ENCODE measurements at places on chromosomes 3 and 15.

DNA sequence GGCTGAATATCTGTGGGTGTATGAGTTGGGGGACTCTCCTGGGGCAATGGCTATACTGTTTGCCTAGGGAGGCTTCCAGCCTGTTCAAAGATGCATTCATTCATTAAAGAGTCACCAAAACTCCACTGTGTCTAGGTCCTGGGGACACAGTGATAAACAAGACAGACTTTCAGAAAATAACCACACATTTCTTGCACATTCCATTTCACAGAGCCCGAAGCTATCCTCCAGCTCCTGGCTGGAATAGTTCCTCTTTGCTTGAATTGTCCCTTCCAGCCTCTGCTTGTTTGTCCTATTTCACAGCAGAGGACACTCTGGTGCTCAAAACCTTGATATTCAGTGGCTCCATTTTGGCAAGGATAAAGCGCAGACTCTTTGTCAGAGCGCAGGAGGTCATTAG lies 61.7 kb upstream of the ITGA11 start:
- no peak for DNase-seq

DNA sequence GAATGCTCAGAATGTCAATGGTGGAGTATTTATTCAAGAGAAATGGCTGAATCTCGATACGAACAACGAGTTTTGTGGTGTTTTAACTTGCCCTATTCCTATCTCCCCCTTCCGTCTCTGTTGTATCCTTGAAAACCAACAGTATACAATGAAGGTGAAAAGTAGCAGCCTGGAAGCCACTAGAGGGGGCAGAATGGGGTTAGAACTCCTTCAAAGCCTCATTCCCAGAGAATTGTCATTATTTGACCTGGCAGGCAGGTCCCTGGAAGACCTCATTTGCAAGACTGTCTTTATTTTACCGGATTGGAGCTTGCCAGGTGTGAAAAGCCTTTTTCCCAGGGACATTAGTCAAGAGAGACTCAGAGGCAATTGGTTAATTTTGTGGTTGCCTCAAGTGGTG lies 139.4 kb downstream of the LRRC28 start:
- DNase-seq = no peak

GRCh38 chr15:36029606-36030210 lies 483.7 kb upstream of the DPH6 start:
- no peak for DNase-seq

GRCh38 chr3:52444860-52445793 lies at the start of gene SEMA3G:
SEMA3G (minus strand) TSS chr3:52445103; CDS start chr3:52445027, 76 bp downstream.
- DNase-seq = peak; percentile 63

DNA sequence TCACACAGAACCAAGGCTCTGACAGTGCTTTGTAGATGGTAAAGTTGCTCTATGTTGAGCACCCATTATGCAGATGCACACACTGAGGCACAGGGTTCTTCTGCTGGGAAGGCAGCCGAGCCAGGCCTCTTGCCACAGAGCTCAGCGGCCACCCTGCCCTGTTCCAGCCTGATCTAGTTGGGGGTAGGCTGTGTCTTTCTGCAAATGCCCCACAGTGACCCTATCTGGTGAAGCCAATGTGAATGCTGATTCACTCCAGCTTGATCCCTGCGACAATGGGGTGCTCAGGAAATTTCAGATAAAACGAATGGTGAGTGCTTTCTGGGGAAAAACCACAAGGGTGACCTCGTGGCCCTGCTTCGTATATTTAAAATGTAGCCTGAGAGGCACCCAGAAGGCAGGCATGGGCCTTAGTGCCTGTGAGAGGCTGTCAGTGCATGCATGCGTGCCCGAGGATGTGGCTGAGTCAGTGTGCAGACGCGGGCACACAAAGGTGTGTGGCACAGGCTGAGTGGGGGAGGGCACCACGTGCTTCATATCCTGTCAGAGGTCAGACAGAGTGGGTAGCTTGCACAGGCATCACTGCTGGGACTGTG lies 85.7 kb downstream of the ATP2B2 start:
- no peak for DNase-seq
